Mucosa of descending colon (tissue), 3 donors: ENCODE measurements at places on chromosomes 5 and 9. TPM values are rescaled to one million over a fixed set of nuclear protein-coding genes. Genes with fewer than 3 reads are reported as not detected.
A peak's percentile ranks its signal among the peaks of the same experiment; 100 is the strongest.

The ALDOB gene
- total RNA-seq: 1.6 TPM

DNA sequence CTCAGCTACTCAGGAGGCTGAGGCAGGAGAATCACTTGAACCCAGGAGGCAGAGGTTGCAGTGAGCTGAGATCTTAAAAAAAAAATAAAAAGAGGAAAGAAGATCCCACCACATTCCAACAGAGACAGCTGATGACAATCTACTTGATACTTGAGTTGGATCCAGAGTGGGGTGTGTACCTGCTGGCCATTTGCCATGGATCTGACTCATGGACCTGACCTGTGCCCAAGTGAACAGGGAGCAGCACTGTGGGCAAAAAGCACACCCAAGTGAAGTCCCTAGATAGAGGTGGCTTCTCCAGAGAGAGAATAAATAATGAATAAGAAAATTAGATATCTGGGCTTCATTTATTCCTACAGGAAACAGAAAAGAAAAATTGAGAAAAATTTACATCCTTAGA, 81.2 kb upstream of the MIER3 start:
- DNase-seq: peak; percentile 77

DNA sequence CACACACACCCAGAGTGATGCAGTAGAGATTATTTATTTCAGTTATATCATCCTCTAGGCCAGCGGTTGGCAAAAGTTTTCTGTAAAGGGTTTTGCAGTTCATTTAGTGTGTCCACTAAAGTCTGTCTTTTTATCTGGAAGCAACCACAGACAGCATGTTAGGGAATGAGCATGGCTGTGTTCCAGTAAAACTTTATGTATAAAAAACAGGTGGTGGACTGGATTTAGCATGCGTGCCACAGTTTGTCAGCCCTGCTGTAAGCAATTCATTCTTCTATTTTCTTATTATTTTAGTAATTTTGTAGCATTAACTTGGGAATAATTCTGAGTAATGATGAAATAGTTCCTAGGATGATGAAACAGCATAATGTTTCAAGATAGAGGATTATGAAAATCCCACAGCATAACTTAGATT, 51.7 kb downstream of the CCNH start:
- DNase-seq: no peak

The DCTN3 gene
- 64.7 TPM for total RNA-seq

GRCh38 chr5:1315709-1316587, 21.1 kb upstream of the TERT start:
- peak; percentile 92 for DNase-seq
